ENCODE measurements at places on chromosomes 5 and 9. TPM values are rescaled to one million over a fixed set of nuclear protein-coding genes. Genes with fewer than 3 reads are reported as not detected.

DNA sequence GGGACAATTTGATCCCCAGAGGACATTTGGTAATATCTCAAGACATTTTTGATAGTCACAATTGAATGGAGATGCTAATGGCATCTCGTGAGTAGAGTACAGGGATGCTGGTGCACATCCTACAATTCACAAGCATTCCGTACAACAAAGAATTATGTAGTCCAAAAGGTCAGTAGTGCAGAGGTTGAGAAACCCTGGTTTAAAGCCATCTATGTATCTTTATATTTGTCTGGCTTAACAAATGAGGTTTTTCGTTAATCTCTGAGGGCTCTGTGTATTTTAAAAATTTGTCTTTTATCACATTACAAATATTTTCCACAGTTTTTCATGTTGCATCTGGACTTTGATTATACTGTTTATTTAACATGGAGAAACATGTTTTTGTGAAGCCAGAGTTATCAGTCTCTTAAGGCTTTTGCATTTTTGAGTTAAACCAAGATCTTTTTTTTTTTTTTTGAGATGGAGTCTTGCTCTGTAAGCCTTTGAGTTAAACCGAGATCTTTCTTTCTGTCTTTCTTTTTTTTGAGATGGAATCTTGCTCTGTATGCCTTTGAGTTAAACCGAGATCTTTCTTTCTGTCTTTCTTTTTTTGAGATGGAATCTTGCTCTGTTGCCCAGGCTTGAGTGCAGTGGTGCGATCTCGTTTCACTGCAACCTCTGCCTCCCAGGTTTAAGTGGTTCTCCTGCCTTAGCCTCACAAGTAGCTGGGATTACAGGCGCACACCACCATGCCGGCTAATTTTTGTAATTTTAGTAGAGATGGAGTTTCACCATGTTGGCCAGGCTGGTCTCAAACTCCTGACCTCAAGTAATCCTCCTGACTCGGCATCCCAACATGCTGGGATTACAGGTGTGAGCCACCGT is 2.8 kb downstream of the HSDL2 start:
- no peak for DNase-seq

The GZMA gene
- 0.74 TPM for total RNA-seq

- no peak for DNase-seq
These were observed 216.0 kb downstream of the GABRG2 start for GRCh38 chr5:162283609-162284008.

DNA sequence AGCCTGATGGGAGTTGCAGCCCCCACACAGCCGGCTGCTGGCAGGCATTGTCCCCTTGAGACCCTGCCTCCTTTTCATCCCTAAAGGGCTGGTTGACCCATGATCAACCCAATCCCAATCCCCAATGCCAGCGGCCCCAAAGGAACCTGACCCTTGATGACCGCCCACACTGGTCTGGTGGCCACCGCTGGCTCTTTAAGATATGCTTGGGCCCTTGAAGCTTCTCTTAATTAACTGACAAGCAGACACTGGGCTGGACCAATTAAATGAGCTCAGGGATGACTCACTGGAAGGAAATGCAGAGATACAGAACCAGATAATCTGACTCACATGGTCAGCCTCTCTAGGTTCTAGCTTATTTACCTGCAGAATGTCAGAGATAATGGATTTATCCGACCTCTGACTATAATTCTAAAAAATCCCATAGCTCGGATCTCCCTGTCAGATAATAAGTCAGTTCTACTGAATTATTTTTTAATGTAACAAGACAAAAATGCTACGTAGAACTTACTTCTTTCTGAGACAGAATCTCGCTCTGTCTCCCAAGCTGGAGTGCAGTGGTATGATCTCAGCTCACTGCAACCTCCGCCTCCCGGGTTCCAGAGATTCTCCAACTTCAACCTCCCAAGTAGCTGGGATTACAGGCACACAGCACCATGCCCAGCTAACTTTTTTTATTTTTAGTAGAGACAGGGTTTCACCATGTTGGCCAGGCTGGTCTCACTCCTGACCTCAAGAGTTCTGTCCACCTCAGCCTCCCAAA is 11.1 kb upstream of the MLANA start:
- DNase-seq = no peak

GRCh38 chr9:84966876-84967830 is 297.6 kb downstream of the NTRK2 start:
- no peak for DNase-seq

The HAVCR1 gene
- not detected for total RNA-seq

GRCh38 chr9:125929846-125930245 is 182.7 kb downstream of the PBX3 start:
- DNase-seq = no peak

DNA sequence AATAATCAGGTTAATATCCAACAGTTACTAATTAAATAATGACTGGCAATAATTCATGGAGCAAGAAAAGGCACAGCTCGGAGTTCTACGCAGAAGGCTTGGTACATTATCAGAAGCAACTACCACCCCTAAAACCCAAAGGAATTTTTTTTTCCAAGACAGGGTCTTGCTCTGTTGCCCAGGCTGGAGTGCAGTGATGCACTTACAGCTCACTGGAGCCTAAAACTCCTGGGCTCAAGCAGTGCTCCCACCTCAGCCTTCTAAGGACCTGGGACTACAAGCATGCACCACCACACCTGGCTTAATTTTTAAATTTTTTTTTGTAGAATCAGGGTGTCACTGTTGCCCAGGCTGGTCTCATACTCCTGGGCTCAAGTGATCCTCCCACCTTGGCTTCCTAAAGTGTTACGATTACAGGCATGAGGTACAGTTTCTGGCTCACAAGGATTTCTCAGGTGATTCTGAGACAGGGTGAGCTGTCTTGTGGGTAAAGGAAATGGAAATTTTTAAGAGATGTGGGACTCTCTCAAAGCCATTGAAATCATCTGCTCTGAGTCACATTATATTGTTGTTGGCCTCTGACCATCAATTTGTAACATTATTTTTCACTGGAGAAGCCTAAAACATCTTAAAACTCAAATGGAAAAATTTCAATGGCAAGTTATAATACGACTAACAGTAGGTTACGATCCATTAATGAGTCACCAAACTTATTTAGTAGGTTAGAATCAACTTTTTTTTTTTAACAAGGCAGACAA is 19.7 kb upstream of the HSDL2 start:
- no peak for DNase-seq

The GLDC gene
- 0.64 TPM for total RNA-seq
